ENCODE measurements at places on chromosomes 12 and 14.

GRCh38 chr12:48815126-48816110, 2.9 kb upstream of the CACNB3 start:
- DNase-seq = peak; percentile 88

- peak; percentile 16 for DNase-seq
Observed at GRCh38 chr12:117002051-117002817, 91.5 kb downstream of the FBXW8 start.

DNA sequence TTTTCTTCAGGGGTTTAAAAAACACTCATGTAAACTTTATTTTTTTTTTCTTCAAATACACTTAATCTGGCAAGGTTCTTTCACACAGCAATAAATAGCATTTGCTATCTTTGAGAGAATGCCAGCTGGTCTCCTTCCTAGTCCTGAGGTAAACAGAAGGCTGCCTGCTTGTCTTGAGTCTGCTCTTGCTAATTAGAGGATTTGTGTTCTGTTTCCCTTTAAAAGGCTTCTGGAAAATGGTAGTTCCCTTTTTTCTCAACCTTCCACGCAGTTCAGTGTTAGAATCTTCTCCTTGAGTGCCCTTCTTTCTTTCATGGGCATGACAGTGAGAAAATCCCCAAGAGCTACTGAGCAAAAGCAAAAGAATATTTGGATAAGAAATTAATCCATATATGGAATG, 92.3 kb upstream of the DCN start:
- DNase-seq = peak; percentile 20

DNA sequence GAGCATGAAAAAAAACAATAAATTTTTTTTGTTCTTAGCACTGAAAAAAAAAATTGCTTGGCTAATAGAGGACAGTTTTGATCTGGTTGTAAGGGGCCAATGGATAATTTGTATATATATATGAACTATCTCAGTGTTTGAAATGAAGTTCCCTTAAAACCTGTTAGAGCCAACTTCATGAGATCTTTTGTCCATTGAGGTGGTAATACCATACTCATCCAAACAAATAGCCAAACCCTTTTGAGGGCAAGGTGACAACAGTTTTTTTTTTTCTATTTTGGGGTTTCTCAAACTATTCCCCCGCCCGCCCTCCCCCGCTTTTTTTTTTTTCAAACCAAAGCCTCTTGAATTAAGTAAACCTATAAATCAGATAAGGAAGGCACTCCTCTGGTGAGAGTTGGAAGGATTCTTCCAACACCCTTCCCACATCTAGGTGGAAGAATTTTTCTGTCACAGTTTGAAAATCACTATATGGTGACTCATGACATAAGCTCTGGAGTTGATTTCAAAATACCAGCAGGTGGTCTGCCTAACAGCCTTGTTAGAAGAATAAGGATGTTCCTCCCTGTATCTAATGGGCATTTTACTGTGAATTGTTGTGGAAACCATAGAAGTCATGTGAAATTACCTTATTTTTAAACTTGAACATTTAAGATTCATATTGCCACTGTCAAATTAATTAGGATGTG, 10.2 kb downstream of the ARHGAP5 start:
- DNase-seq = peak; percentile 50

DNA sequence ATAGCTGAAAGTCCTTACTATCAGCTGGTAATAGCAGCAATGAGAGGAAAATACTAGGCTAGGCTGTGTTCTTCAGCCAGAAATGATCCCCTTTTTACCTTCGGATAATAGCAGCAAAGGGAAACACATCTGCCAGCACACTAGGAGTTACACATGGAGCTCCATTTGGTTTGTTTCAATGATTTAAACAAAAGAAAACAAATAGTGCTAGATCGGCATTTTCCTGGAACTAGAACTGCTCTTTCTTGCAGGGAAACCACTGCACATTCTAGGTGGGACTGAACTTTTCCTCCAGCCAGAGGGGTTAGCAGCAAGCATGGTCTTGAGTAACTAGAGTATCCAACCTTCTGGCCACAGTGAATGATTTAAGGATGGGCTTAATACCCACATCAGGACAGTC, 117.6 kb downstream of the PDE6H start:
- no peak for DNase-seq

GRCh38 chr14:52154992-52155650, 86.3 kb upstream of the NID2 start:
- DNase-seq = no peak

DNA sequence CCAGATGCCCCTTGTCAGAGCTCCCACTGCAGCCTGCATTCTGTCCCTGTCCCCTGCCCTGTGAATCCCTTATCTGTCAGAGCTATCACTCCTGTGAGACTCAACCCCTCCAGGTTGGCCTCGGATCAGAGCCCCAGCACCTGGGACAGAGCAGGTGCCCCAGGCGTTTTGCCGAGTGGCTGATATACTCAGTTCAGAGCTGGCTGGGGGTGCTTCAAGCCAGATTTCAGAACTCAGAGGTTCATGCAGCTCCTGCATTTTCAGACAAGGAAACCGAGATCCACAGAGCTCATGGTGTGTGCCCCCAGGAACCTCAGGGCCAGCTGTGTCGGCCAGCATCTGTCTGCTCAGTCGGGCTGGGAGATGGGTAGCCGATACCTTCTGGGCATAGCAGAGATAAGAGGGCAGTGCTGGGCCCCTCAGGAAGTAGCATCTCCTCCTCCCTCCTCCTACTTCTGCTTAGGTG, 228.0 kb upstream of the RTL1 start:
- DNase-seq = no peak

DNA sequence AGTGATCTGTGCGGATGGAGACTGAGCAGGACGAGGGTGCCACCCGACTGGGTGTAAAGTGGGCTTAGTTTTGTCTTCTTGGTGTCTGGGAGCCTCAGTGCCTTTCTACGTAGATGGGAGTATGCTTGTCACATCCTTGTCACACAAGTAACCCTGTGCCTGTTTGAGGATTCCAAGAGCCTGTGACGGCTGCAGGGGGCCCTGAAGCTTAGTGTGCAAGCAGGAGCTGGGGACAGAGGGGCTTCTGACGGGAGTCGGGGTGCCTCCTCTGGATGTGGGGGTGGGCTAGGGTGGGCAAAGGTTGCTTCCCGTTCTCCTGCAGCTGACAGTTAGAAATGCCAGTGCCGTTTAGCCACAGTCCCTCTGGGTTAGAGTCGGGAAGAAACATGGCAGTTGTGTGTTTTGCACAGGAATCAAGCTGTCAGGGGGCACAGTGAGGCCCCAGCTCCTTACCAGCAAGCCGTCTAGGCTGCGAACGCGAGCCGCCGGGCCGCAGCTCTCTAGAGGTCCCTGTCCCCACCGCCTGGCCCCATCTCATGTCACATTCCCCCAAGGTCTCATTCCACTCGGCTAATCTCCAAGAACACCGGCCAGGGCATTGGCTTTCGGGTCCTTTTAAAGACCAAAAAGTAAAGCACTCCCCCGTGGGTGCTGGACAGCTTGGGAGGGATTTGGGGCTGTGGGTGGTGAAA, 7.0 kb downstream of the RTL1 start:
- DNase-seq = no peak

DNA sequence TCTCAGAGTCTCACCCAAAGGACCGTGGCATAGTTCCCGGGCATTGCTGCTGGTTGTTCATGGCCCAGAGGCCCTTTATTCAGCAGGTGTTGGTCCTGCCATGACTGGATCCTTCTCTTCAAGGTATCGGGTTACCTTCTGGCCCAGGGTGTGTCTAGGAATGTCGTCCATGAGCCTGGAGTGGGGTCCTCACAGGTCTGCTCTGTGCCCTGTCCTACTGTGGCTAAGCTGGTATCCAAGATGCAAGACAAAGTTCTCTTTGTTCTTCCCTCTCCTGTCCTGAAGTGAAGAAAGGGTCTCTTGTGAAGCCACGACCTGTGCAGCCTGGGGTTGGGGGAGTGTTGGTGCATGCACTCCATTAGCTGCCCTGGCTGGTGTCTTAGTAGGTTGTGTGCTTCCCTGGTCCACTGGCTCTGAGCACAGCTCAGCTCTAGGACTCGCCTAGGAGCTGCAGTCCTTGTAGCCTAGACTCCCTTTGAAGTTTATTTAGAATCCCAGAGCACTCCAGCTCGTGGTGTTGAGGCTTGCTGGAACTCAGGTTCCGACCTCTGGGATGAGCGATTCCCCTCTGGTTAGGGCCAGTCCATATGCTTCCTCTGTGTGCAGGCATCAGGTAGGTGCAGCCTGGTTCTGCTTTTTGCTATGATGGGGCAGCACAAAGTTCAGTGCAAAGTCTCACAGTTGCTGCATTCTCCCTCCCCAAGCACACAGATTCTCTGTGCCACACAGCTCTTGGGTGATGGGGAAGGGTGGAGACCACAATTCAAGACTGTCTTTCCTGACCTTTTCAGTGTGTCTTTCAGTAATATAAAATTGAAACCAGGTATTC, 117.4 kb downstream of the NUBPL start:
- no peak for DNase-seq

GRCh38 chr12:118288174-118288573, 84.5 kb downstream of the TAOK3 start:
- no peak for DNase-seq

- DNase-seq = peak; percentile 14
Observed at GRCh38 chr12:19287302-19287701, 152.0 kb upstream of the AEBP2 start.

DNA sequence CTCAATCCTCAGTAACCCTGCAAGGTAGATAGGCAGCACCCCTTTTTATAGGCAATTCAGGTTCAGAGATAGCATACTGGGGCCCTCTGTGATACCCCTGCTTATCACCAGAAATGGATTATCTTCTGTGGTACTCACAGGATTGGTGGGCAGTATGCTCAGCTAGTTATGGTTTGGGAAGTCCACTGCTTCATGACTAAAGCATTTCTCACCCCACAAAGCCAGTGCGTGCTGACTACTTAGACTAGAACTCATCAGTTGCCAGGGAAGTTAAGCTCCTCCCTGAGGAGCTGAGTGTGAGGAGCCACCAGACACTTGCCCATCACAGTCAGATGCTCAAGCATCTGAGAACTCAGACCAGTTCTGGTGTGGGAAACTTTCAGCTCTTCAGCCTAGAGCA, 76.3 kb downstream of the SCAF11 start:
- peak; percentile 94 for DNase-seq

- peak; percentile 25 for DNase-seq
Observed at GRCh38 chr14:68736471-68736871, 56.4 kb downstream of the ZFP36L1 start.

GRCh38 chr14:37452323-37452722, 142.7 kb downstream of the FOXA1 start:
- no peak for DNase-seq
